ENCODE measurements at places on chromosomes 6 and 20. TPM values are rescaled to one million over a fixed set of nuclear protein-coding genes. Genes with fewer than 3 reads are reported as not detected.

The PPIL4 gene
- 25.4 TPM for total RNA-seq

The RSPH9 gene
- total RNA-seq = 0.09 TPM

The MPC1 gene
- total RNA-seq = 21.5 TPM

The OR2H1 gene
- total RNA-seq = not detected

The THBS2 gene
- 260 TPM for total RNA-seq

The F13A1 gene
- total RNA-seq = not detected

The GRM4 gene
- total RNA-seq = 0.09 TPM

The FAM83B gene
- not detected for total RNA-seq

The HLA-DRB5 gene
- 0.19 TPM for total RNA-seq

Data from endothelial cell of coronary artery (primary cell).